T follicular helper cell (primary cell): ENCODE measurements at places on chromosomes 16 and 17.

DNA sequence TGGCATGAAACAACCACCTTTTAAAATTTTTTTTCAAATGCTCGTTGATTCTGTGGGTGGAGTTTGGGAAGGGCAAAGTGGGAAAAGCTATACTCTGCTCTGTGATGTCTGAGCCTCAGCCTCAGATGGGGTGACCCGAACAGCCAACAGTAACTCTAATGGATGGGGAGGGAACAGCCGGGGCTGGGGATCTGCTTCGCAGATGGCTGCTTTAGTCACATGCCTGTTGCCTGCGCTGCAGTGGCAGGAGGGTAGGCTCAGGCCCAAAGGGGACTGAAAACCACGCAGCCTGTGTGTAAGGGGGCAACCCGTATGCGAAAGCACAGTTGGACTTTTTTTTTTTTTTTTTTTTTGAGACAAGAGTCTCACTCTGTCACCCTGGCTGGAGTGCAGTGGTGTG is 14.9 kb upstream of the MAPK3 start:
- DNase-seq, result no peak

- DNase-seq, result peak; percentile 73
Observed at GRCh38 chr16:87956365-87957231, 5.4 kb downstream of the BANP start.

GRCh38 chr16:83882163-83882885 is 16.6 kb upstream of the MLYCD start:
- no peak for DNase-seq

DNA sequence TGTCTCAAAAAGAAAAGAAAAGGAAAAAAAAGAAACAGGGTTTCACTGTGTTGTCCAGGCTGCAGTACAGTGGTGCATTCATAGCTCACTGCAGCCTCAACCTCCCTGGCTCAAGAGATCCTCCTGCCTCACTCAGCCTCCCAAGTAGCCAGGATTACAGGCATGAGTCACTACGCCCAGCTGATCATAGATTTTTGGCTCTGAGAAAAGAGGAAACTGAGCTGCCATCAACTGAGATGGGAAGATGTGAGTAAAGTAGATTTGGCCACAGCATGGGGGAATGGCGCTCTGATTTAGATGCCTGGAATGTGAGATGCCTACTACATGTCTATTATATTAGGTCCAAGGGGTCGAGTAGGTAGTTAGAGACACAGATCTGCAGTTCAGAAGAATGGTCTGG is 5.9 kb upstream of the NAGS start:
- DNase-seq, result no peak

GRCh38 chr17:31394544-31394943 is 3.1 kb downstream of the RAB11FIP4 start:
- peak; percentile 18 for DNase-seq

DNA sequence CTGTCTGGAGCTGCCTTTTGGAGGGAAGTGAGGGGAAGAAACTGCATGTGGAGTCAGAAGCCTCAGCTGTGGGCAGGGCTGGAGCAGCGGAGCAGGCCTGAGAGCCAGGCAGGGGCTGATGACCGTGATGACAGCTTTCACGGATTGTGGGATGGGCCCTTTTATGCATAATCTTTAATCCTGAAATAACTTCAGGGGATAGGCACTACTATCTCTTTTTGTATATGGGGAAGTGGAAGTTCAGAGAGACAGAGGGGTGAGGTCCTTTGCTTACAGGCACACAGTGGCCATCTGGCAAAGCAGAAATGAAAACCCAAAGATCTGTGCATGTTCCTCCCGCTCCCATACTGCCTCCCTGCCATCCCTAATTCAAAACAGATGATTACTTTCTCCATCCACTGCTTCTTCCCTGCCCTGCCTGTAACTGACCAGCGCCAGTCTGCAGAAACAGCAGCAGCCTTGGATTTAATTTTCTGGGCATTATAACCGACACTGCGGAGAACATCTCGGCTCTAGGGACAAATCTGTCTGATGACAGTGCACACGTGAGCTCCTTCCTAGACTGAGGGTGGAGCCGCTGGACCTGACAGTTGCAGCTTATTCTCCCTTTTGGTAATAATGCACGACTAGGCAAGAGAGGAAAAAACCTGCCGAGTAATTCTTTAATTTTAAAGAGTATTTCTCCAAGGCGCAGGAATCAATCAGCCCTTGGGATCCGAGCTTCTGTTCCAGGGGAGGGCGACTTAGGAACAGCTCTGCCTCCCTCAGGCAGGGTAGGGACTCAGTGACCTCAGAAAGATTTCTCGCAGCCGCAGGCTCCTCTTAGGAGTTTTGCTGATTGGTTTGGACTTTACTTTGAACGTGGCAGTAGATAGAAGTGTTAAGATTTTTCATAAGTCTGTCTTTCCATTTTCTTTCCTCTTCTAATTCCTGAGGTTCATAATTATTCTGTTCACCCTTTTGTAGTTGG is 95.4 kb downstream of the UTP18 start:
- DNase-seq, result no peak

- DNase-seq, result peak; percentile 20
Observed at GRCh38 chr17:77834170-77835115, 124.1 kb upstream of the TNRC6C start.

- DNase-seq, result no peak
Observed at GRCh38 chr16:9139965-9140364, 48.5 kb downstream of the HAPSTR1 start.

GRCh38 chr17:36824678-36825101 is 112.6 kb upstream of the LHX1 start:
- no peak for DNase-seq
